ENCODE measurements at places on chromosomes 4 and X.

- DNase-seq: no peak
Measured at GRCh38 chr4:82989575-82990429, 20.8 kb downstream of the LIN54 start.

DNA sequence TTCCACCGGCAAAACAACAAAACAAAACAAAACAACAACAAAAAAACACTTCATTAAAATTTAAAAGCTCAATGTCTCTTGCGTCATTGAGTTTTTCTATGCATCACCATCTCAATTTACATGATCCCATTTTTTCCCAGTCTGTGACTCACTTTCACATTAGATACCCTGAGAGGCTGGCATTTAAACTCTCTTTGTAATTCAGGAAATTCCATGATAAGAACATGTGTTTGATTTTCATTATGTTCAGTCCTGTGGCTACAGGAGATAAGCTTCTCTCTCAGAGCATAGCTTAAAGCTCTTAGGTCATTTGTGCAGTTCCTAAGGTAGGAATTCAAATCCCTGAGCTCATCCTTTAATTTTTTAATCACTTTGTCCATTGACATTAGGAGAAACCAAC is 104.6 kb downstream of the NBDY start:
- no peak for DNase-seq

- DNase-seq: no peak
Measured at GRCh38 chr4:107989162-107989536, 540 bp upstream of the HADH start.

DNA sequence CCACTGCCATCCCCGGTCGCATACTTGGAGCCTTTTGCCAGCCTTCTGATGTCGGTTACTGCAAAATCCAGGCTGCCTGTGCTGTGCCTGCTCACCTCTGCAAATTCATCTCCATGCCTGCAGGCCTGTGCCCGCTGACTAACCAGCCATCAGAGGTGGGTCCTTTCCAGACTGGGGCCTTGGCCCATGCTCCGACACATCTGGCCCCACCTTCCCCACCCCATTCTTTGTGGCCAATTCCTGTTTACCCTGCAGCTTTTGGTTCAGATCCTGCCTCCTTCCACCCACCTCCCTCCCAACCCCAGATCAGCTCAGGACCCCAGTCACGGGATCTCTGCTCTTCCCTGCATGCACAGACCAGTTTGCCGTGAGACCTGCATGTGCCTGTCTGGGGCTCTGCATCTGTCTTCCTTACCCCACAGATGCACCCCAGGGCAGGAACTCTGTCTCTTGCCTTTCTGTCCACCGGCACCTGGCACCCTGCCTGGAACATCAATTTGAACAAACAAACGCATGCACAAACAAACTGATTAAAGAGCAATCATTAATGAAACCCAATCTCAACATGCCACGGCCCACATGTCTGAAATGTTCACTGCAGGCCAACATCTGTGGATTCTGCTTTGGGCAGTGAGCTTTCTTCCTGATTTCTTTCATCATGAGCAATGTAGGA is 112.8 kb upstream of the PSAPL1 start:
- no peak for DNase-seq

GRCh38 chrX:86714441-86714840 is 566.2 kb downstream of the DACH2 start:
- DNase-seq: no peak

DNA sequence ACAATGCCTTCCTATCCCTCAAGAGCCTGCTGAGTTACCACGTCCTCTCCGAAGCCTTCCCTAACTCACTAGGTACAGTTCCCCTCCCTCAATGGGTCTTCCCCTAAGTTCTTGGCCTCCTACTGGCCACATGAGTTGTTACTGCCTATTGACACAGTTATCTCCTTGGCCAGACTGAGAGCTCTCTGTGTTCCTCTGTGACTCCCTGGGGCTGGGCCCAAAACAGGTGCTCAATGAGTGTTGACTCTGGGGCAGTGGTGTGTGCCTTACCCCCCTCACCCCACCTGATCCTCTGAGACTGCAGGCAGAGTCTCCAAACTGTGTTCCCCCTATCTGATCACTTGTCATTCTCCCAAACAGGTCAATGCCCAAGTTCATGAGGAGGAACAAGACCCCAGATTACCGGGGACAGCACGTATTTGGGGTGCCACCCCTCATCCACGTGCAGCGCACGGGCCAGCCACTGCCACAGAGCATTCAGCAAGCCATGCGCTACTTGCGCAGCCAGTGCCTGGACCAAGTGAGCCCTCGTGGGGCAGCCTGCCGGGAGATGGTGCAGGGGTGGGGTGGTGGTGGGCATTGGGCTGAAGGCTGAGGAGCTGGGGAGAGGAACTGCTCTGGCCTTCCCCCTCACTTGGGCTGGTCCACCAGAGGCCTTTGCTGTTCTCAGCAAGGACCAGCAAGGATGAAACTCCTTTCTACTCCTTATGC is 72.6 kb downstream of the STARD8 start:
- DNase-seq: no peak

- no peak for DNase-seq
Measured at GRCh38 chrX:113929004-113929403, 654.9 kb upstream of the HTR2C start.

- DNase-seq: no peak
Measured at GRCh38 chrX:40434947-40435346, 145.8 kb upstream of the ATP6AP2 start.

GRCh38 chrX:47030339-47030738 is 47.9 kb upstream of the RGN start:
- DNase-seq: no peak

GRCh38 chr4:28523681-28524190 is 1663.1 kb downstream of the STIM2 start:
- DNase-seq: no peak

DNA sequence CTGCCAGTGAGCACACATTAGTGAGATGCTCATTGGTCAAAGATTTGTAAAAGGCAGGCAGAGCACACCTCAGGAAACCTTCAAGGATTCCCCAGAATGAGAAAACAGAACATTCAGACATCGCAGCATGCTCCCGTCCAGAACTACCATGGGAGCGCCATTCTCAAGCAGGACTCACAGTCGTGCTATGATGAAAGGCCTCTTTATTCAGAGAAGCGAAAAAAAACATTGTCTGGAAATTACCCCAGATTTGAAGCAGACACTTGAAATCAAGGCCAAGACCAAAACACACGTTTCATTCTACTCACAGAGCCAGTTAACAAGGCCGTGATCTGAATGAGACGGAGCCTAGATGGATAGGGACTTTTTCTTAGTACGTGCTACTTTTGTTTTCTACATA is 961.8 kb upstream of the TENM3 start:
- DNase-seq: no peak

All from cortex of kidney (tissue), 1 donor.